ENCODE measurements at places on chromosomes 4 and X.

DNA sequence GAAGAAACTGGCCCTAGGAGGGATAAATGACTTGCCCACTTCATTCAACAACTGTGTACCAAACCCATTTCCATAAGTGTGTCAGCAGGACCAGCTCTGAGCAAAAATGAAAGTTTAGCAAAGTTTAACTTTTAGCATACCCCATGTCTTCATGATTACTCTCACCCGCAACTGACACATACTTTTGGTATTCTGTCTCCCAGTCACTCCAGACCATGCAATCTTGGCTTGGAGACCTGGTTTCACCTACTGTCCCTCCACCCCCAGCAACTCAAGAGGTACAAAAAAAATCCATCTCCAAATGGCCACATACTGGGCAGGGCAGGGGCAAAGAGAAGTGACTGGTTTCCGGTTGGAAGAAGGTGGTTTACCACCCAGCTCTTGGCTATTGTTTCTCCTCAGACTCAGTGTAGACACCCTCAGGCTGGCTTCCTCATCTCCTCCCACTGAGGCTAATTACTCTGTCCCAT is 79.8 kb downstream of the RLIM start:
- no peak for DNase-seq

DNA sequence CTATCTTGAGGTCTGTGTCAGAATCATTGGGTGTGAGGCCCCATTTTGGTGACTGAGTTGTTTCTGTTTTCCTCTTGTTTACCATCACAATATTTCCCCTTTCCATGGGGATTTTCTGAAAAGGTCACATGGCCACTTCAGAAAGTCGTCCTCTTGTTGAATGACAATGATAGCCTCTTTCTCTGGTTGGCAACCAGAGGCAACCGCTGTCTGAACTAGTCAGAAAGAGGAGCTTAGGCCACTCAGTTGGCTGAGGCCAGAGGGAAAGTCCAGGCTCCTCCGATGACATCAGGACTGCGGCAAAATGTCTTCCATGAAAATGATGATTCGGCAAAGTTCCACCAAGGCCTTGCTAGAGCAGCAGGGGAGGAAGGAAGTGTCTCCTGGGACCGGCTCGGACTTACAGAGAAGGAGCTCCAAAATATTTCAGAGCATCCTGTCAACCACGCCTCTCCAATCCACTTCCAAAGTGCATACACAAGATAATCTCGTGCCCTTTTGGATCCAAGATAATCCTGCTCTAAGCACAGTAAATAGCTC is 19.1 kb upstream of the RBM47 start:
- no peak for DNase-seq

- DNase-seq, result no peak
Observed at GRCh38 chr4:95506264-95506663, 42.5 kb downstream of the UNC5C start.

- DNase-seq, result no peak
Observed at GRCh38 chr4:55578341-55579010, 13.6 kb downstream of the PDCL2 start.

GRCh38 chr4:14575919-14576318 is 426.4 kb upstream of the CPEB2 start:
- DNase-seq, result no peak

GRCh38 chrX:17882680-17883079 is 21.6 kb upstream of the RAI2 start:
- DNase-seq, result no peak

- no peak for DNase-seq
Observed at GRCh38 chr4:26858035-26858918, 2.4 kb upstream of the STIM2 start.

DNA sequence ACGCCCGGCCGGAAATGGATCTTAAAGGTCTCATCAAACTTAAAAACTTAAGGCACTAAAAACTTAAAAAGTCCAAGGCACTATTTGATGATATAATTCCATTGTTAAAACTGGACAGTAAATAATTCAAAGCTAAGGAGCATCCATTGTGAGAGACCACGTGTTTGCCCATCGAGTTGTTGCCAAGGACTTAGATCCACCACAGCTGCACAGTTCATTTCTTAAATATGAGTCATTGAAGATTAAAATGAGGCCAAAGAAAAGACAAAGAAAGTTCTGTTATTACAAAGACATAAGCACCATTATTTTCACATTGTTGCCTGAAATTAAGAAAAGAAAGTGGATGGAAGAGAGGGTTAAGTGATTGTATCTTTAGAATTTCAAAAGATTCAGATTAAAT is 411.5 kb upstream of the FTHL17 start:
- no peak for DNase-seq

DNA sequence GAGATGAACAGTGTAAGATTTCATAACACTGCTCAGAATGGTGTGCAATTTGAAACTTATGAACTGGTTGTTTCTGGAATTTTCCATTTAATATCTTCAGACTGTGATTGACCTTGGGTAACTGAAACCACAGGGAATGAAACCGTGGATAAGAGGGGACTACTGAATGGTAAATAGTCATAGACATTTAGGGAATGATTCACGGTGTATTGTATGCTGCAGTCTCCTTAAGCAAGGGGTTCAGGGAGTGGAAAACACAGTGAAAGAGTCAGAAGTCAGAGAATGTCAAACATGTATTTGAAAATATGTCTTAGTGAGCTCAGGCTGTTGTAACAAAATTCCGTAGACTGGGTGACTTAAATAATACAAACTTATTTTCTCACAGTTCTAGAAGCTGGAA is 398.2 kb upstream of the DIPK2B start:
- no peak for DNase-seq

DNA sequence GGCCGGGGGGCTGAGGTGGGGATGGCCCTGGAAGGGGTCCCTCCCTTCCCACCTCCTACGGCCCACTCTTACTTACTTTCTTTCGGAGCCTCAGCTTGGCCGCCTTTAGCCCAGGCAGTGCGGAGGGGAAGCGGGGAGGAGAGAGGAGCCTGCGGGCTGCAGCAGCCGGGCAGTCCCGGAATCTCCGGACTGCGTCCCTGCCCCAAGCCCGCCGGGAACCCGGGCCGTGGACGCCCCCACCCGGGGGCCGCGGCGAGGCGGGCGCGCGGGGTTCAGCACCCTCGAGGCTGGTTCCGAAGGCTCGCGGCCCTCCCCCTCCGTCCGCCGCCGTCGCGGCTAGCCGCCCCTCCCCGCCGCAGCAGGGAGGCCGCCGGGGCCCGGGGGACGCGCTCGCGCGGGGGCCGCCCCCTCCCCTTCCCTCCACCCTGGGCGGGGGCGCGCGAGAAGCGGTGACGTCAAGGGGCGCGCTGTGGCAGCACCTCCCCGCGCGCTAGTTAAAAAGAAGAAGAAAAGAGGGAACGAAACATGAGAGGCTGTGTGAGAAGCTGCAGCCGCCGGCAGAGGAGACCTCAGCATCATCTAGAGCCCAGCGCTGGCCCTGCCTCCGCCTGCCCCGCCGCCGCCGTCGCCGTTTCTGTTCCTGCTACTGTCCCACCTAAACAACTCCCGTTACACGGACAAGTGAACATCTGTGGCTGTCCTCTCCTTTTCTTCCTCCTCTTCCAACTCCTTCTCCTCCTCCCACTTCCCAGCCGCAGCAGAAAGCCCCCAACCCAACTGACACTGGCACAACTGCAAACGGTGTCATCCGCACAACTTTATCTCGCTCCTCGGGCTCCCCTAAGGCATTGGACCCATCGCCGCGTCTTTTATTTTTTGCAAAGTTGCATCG is at the start of gene HHIP:
TSS of gene HHIP (plus strand) at position 526 of the 892 bp plus-strand sequence. CDS start 520 bp downstream, outside the sequence.
- no peak for DNase-seq

DNA sequence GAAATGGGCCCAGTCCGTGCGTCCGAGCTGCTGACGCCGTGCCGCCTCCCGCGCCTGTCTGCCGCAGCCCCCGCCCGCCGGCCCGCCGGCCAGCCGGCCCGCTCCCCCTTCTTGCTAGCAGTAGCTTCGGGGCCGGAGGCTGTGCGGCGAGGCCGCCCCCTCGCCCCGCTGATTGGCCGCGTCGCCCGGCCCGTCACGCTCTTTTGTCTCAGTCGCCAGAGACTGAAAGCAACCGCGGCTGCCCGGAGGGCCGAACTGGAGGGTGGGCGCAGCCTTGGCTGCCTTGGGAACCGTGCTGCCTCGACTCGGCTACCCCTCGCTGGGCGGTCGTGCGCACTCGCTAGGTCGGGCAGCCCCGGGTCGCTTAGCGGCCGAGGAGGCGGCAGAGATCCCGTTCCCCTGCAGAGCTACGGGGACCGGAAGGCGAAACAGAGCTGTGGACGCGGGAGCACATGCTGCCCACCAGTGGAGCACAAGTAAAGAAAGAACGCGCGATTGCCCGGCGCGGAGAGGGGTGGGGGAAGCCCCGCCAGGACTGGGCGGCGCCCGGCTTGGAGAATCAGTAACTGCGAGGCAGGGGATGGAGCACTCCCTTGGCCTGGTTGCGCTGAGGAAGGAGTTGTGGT is at the start of gene ZCCHC18:
TSS of gene ZCCHC18 (plus strand) at position 198 of the 626 bp plus-strand sequence. CDS start 1,589 bp downstream, outside the sequence.
- no peak for DNase-seq

DNA sequence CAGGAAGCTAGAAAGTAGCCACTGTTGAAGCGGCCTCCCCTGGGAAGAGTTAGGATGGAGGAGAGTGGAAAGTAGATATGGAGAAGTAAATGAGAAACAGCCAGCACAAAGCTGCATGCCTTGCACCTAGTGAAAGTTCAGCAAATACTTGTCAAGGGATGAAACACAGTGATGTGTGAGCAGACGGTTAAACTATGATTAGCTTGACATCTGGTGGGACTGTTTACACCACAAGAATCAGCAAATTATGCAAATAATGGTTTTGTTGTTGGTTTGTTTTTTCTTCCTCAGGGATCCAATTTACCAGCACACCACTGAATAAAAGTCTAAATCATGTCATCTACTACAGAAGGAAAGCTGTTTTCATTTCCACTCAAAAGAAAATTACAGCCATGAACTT is 87.1 kb downstream of the CORIN start:
- no peak for DNase-seq

GRCh38 chr4:10715135-10715534 is 30.6 kb upstream of the CLNK start:
- no peak for DNase-seq

- no peak for DNase-seq
Observed at GRCh38 chr4:155734065-155734464, 24.8 kb upstream of the GUCY1B1 start.

DNA sequence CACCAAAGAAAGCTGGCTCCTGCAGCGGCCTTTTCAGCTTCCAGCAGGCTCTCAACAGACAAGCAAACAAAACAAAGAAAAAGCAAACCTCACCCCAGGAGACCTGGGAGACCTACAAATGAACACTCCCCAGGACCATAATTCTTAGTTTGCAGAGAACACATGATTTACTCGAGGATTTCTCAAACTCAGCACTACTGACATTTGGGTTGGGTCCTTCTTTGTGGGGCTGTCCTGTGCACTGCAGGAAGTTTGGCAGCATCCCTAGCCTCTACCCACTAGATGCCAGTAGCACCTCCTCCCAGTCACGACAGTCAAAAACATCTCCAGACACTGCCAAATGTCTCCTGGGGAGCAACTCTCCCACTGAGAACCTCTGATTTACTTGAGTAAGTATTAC is 21.9 kb downstream of the APOO start:
- no peak for DNase-seq

DNA sequence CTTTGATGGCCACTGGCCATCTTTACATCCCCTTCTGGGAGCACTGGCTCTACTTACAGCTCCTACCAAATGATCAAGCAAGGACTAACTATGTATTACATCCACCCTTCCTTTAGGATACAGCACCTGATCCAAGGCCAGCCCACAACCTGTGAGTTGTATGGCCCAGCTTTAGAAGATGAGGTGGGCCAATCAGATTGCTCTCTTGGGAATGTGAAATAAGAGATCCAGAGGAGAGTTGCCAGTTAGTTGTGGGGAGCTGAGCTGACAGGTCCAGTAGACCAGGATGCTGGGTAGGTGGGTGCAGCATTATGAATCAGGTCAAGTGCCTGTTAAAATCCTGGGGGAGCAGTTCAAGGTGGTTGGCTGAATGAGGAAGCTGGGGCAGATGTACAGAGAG is 111.5 kb downstream of the GNL3L start:
- DNase-seq, result no peak

DNA sequence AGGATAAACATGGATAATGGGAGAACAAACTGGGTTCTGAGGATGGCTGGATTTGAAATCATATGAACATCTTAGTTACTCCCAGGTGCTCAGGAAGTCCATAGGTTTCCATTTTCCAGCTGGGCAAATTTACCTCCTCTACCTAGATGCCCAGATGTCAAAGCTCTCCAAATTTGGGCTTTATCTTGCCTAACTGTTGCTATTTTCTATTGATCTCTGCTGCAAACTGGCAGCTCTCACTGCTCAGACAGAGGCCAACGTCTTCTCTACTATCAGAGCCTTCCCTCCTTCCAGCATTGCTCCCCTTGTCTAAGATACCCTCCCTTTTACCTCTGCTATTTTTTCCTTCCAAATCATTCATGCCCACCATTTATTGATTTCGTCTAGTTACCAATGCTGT is 62.1 kb downstream of the LDB2 start:
- DNase-seq, result no peak

DNA sequence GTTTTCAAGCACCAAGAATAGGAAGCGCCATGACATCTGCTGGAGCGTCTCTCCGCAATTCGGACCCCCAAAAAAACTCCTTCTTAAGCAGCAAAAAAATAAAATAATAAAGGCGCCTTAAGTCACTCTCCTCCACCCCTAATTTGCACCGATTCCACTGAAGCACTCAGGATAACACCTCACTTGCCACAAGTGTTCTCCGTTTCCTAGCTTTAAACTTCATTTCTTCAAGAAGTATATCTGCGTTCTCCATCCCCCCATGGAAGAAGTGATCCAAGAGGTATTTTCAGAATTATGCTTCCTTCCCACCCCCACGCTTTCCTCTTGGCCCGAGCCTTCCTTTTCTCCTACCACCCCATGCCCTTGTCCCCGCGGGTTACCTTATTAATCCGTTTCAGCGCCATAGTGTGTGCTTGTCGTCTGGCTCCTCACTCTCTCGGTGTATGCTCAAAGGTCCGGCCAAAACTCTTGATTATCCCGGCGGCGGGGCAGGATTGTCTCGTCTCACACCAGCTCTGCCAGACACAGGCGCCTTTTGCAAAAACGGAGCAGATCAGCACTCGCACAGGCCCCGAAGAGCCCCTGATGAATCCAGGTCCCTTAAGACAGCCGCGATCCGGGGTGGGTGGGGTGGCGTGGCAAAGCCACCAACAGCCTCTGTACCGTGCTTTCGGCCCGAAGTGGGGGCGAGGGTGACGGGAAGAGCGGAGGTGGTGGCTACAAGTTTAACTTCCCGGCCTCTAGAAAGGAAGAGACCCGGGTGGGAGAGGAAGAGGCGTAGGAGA is 1.1 kb downstream of the UBE2D3 start:
- DNase-seq, result no peak

DNA sequence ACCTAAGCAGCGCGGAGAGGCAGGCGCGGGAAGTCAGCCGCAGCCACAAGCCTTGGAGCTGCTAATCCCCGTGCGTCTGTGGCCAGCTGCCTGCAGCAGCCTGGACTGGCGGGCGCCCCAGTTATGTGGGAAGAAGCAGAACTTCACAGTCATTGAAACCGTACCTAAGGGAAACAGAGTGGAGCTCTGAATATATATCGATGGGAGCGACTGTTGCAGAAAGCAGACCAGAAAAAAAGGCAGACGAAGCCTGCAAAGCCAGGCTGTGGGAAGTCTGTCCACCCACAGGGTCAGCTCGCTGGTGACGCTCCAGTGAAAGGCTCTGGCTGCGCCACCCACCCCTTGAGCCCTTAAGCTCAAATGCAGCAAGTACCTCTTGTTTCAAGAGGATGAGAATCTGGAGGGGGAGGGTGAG is 24.7 kb downstream of the KCNE5 start:
- no peak for DNase-seq

GRCh38 chrX:120769576-120770341 is 105.9 kb downstream of the CT47B1 start:
- peak; percentile 12 for DNase-seq

Measured in Panc1 (cell line).